Fibroblast of pulmonary artery (primary cell): ENCODE measurements at places on chromosomes 16 and 17.
A peak's percentile ranks its signal among the peaks of the same experiment; 100 is the strongest.

DNA sequence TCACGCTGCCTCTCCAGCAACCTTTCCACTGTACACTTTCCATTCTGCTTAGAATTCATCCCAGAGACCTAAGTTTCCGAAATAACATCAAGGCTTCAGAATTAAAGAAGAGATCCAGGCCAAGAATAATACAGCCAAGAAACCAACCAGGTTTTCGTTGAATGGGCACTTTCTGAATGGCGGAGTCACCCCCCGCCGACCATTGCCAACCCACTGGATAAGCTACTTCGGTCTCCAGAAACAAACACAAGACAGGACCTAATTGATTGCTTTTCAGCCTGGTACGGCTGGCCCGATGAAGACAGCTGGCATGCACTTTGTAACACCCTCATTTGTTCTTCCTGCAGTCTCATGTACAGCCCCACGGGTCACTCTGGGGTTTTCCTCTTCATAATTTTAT, 308.1 kb upstream of the ZFHX3 start:
- no peak for DNase-seq

DNA sequence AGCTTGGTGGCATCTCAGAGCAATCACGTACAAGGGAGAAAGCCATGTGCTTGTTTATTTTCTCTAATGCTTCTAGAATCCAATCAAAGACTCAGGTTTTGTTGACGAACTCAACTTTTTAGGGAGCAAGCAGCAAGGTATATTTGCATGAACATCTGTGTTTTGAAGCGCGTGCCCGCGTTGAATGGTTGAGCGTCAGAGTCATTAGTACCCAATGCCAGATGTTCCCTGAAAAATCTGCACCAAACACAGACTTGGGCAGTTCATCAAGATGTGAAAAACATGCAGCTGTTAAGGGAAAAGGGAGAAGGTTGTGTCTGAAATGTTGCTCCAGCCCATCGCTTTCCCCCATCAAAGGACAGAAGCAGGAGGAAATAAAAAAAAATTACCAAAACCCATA, 170.4 kb downstream of the SNX29 start:
- no peak for DNase-seq

DNA sequence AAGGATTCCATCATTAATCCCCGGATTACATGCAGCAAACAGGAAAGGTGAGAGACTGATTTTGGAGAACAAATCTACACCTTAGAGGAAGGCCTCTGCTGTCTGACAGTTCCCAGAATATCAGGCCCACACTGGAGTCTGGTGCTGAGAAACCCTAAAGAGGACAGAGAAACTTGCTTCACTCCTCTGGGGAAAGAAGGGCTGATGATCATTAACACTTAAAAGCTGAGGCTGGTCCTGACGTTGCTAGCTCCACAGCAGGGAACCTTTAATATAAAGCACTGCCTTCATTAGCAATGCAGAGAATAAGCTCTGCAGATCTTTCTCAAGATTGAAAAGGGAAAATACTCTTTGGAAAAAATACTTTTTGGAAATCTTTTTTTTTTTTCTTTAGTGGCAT, 1472.4 kb upstream of the GOT2 start:
- DNase-seq, result no peak

DNA sequence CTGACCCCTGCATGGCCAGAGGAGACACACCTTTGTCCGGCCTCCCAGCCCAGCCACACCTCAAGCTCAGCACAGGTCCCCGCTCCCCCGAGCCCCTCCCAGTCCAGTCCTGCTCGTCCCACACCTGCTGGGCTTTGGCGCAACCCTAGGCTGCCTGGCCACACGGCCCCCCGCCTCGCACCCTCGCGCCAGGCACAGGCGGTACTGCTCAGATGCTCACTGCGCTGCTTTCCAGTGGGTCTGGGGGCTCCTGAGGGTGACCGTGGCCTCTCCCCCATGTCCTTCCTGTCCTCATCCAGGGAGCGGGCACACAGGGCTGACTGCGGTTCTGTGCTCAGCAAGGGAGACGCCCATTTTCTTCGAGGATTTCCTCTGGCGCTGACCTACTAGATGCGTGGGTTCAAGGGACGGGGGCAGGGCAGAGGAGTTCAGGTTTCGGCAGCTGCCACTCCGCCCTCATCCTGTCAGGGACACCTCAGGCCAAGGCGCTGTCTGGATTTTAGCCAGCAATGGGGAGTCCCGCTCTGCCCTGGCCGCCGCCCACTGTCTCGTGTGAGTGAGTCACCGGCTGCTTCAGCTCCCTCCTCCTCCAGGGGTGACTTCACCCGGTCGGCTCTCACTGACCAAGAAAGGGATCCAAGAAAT, 118.0 kb upstream of the ZNF469 start:
- peak; percentile 91 for DNase-seq

DNA sequence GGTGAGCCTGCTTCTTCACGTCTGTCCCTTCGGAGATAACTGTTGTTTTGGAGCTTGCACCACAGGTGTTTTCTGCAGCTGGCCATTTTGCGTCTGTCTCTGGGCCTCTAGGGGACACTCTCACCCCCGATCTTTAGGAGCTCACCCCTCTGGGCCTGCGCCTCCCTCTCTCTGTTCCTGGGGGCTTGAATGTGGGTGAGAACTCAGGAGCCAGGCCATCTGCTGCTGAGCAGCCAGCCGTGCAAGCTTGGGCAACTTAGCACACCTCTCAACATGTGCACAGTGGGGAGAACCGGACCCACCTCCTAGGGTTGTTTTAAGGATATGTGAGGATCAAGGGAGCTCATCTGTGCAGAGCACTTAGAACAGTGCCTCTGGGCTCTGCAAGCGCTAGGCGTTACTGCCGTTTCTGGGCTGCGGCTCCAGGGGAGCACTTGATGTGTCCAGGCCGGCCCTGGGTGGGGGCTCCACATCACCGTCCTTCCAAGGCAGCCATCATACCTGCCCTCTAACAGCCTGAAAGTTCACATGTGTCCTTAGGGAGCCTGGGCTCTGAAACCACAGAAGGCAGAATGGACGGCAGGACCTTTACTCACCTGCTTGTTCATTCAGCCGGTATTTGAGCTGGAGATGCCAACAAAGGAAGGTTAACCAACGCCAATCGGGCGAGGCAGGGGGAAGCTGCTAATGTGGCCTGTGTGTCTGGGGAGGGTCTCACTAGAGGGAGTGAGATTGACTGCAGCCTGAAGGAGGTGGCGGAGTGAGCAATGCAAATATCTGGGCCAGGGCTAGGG, 66.3 kb downstream of the MRC2 start:
- DNase-seq, result no peak

- no peak for DNase-seq
Observed at GRCh38 chr16:10658943-10659342, 35.8 kb downstream of the TEKT5 start.

GRCh38 chr17:82316651-82317393, 586 bp downstream of the CD7 start:
- DNase-seq, result no peak

DNA sequence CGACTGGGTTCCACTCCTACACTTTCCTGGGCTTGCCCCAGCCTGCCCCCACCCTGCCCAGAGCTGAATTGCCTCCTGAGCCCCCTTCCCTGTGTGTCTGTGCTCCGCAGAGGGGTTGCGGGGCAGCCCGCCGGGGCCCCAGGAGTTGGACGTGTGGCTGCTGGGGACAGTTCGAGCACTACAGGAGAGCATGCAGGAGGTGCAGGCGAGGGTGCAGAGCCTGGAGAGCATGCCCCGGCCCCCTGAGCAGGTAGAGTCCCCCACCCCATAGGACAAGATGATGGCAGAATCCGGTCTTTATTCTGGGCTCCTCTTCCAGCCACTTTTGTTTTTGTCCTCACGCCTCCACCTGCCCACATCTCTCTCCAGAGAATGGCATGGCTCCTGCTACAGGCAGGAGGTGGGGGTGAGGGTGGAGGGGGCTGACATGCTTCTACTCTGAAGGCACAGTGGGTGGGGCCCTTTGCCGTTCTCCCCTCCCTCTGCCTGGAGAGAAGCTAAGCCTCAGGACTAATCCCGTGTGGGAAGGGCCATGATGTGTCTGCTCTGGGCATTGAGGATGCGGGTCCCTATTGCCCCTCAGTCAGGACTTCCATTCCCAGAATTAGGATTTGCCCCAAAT, 3.5 kb downstream of the ACBD4 start:
- no peak for DNase-seq

DNA sequence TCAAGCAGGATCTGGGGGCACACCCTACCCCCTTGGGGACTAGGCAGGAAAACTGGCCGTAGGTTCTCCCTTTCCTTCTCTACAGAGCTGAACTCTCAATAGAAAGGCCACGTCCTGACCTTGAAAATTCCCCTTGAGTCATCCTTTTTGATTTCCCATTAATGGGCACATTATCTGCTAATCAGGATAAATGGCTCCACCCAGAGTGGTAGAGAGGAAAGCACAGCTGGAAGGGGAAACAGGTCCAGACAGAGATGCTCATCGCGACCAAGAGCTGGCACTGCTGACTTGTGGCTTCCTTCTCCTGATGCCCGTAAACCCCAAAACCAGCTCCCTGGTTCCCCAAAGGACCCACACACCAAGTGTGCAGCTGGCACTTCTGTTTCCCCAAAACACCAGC, 206.5 kb upstream of the CDH5 start:
- DNase-seq, result peak; percentile 24

GRCh38 chr17:50892101-50892776, 26.1 kb upstream of the TOB1 start:
- DNase-seq, result no peak

- no peak for DNase-seq
Observed at GRCh38 chr17:68134046-68134637, 98.6 kb downstream of the KPNA2 start.

DNA sequence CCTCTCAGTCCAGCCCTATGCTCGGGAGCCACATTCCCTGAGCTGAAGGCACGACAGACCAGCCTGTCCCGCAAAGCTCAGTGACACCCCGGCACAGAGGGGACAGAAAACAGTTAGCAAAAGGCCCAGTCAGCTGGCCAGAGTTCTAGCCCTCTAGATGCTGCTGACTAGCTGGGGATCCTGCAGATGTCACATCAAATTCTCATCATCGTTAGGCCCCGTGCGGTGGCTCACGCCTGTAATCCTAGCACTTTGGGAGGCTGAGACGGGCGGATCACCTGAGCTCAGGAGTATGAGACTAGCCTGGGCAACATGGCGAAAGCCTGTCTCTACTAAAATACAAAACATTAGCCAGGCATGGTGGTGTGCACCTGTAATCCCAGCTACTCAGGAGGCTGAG, 17.2 kb downstream of the UBE2O start:
- DNase-seq, result no peak

DNA sequence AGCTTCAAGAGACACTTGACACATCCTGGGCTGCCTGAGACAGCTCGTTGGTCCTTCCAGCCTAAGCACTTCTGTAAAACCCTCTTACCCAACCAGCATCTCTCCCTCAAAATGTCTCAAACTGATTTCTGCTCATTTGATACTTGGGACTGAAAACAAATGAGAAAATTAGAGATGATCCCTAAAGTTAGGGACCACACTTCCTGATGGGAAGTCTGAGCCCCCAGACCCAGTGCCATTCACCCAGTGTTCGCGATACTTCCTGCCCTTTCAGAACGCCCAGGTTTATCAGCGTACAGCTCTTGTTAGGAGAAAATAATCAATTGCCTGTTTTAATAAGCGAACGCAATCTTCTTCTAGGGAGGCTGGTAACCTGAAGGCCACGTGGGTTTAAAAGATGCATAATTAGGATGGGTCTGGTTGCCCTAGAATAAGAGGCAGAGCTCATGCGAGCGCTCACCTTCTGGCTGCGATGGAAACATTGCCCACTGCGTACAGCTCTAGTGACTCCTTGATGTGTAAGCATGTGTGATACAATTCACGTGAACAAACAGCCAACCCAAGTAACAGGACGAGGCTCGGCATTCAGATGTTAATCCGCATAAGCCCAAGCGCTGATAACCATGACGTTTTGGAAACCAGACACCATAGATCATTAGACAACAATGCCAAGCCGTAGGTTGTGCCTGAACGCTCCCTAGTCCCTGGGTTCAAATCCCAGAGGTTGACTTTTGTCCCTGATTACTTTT, 213.1 kb downstream of the FOXL1 start:
- DNase-seq, result no peak

- no peak for DNase-seq
Observed at GRCh38 chr17:78151514-78152008, 5.4 kb downstream of the C17orf99 start.

DNA sequence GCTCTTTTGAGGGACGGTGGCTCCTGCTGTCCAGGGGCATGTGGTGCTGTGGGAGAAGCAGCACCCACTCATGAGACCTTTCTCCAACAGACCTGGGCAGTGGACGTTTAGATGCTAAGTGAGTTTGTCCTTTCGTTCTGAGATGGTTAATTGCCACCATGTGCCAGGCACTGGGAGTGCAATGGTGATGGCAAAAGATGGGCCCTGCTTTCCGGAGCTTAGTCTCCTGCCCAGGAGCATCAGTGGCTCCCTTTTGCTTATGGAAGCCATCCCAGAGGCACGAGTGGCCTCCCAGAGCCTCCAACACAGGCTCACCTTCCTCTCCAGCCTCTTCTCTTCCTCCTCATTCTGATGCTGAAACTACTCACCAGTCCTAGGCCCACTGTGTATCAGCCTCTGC, 28.4 kb downstream of the CASKIN2 start:
- DNase-seq, result no peak

DNA sequence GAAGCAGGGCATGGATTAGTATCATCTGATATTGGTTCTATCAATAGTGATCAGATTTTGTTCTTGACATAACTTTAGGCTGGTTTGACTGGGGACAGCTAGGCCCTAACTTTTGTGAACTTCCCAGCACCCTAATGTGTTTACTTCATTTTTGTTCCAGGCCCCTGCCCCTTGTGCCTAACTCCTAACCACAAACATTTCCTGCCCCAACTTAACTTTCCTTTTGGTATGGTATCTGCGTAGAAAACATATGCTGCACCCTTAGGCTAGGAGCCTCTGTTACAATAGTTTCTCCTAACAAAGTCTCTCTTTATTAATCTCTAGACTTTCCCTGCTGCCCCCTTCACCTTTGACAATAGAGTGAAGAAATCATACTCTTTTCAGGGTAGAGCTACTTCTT, 2.5 kb downstream of the ADPRM start:
- peak; percentile 52 for DNase-seq

GRCh38 chr16:81816793-81817210, 37.7 kb downstream of the PLCG2 start:
- DNase-seq, result no peak

DNA sequence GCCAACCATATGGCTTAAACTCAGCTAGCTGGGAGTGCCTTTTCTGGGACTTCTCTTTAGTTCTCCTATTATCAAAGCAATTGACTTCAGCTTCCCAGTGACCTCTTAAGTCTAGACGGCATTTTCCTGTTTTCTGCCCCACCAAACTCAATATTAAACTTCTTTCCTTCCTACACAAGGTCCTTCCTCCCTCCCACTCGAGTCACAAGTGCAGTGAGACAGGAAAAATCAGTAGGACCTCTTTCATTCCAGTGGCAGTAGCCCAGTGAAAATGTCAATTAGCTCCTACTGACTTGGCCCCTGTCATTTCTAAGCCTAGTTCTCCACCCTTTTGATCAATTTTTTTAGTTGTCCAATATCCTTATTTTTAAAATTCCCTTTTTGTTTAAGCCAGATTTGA, 9.6 kb upstream of the NACA2 start:
- no peak for DNase-seq

GRCh38 chr16:53055541-53056391, 975 bp downstream of the CHD9 start:
- DNase-seq, result peak; percentile 94
